ENCODE measurements at places on chromosomes 16 and 17.

DNA sequence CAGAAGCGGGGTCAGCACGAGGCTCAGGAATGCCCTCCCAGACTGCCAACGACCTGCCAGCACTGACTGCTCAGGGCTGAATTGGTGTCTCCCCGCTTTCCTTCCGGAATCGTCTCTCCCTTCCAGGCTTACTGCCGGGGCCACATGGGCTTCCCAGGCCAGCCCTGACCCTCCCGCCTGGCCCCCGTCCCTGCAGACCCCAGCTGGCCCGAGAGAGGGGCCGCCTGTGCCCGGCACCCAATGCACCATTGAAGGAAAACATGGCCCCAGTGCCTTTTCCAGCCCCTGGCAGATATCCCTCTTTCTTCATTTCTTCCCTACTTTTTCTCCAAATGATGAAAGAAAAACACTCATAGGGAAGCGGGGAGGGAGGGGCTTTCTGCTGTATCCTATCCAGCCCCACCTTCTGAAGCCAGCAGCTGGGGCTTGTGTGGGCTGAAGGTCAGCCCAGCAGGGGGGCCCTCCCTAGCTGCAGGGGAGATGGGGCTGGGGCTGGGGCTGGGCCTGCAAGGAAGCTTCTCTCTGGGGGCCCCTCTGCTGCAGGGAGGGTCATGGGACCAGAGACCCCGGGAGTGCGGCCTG lies 25.9 kb downstream of the ZNF469 start:
- no peak for DNase-seq

DNA sequence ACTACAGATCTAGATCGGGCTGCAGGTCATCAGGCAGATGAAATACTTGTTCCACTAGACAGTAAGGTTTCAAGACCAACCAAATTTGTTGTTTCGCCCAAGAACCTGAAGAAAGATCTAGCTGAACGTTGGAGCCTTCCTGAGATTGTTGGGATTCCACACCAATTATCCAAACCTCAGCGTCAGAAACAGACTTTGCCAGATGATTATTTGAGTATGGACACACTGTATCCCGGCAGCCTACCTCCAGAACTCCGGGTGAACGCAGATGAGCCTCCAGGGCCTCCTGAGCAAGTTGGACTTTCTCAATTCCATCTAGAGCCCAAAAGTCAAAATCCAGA lies 14.4 kb downstream of the LRRC37B start:
- DNase-seq, result no peak

DNA sequence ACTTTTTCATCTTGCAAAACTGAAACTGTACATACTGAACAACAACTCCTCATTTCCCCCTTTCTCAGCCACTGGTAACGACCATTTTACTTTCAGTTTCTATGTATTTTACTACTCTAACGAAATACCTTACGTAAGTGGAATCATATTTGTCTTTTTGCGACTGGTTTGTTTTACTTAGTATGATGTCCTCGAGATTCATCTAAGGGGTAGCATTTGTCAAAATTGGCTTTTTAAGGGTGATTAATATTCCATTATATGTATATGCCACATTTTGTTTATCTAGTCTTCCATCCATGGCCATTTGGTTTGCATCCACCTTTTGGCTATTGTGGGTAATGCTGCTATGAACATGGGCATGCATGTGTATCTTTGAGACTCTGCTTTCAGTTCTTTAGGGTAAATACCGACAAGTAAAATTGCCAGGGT lies 10.4 kb downstream of the KPNB1 start:
- DNase-seq, result no peak

DNA sequence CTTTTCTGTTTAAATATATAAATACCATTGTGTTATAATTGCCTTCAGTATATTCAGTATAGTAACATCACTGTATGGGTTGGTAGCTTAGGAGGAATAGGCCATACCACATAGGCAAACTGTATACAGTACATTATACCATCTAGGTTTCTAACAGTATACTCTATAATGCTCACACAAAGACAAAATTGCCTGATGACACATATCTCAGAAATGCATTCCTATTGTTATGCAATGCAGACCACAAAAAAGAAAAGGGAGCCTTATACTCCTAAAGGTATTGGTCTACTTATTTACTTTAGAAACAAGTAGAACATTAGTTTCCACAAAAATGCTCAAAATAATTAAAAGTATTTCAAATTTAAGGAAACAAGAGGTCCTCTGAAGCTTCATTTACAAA lies 47.9 kb downstream of the SETD6 start:
- no peak for DNase-seq

DNA sequence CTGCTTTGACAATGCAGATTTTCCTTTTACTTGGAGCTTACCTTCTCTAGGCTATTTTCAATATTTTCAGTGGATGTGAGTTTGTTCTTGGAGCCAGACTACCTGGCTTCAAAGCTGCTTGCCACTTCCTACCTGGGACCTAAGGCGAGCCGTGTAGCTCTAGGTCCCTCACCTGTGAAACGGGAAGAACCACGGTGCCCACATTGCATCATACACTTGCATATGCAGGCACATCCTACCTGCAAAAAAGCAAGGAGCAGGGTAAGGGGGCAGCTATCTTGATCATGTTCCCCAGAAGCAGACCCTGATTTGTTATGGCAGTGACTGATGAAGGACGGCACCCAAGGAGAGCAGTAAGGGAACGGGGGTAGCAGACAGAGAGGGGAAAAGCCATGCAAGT lies 27.0 kb upstream of the MPRIP start:
- DNase-seq, result no peak

GRCh38 chr16:30758988-30759491 lies 2.8 kb downstream of the CFAP119 start:
- DNase-seq, result no peak

- DNase-seq, result no peak
Observed at GRCh38 chr17:40497695-40498094, 3.7 kb downstream of the TNS4 start.

DNA sequence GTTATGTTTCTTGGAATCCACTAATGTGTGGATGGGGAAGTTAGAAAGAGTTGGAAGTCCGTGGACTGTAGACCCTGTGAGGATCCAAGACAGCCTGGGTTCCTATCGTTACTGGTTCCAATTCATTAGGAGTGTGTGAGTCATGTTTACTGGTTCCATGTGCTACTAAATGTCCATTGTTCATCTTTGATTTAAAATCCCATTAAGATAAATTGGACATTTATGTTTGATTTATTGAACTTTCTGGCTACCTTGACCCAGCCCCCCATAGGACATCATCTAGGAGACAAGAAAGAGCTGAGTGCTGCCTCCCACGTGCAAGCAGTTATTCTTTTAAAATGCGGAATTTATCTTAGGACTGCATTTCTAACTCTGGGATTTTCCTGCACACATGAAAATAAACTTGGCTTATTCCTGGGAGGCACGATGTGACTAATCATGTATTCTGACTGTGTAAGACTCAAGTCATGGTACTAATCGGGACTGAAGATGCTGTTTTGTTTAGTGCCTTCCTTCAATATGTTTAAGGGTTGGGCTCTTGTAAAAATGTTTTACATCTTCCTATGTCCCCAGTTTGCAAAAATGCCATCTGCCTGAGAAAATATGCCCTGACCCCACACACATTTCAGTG lies 53.4 kb downstream of the RGS9 start:
- no peak for DNase-seq

GRCh38 chr16:56282451-56282850 lies 91.2 kb downstream of the GNAO1 start:
- no peak for DNase-seq

GRCh38 chr16:57997528-57998265 lies 2.8 kb downstream of the ZNF319 start:
- DNase-seq, result no peak

DNA sequence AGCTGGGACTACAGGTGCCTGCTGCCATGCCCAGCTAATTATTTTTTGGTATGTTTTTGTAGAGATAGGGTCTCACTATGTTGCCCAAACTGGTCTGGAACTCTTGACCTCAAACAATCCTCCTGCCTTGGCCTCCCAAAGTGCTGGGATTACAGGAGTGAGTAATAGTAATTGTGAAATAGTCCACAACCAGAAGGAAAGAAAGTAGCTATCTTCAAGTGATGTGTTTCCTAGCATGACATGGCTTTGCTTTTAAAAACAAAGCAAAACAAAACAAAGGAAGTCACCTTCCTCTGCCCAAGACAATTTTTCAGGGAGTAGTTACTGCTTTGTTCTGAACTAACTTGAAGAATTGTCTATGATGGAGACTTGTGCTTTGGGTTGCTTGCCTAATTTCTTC lies 27.0 kb downstream of the ATP6V0A1 start:
- DNase-seq, result no peak

GRCh38 chr17:67922503-67922902 lies 73.8 kb downstream of the C17orf58 start:
- DNase-seq, result no peak

- no peak for DNase-seq
Observed at GRCh38 chr17:15931394-15931793, 13.5 kb upstream of the ADORA2B start.
